ENCODE measurements at places on chromosomes 7 and 10.

DNA sequence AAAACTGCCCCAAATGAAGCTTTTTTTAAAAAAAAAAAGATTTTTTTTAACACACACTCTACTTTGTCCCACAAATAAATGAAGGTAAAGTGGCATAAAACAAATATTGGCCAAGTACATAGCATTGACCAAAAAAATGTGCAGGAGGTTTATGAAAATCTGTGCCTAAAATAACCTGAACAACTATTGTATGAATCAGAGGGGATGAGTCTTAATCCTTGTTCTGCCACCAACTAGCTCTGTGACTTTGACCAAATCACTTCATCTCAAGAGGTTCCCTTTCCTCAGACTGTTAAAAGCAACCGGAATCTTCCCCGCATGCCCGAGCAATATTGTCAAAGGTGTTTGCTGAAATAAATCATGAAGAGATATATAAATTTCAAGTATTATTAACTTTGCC lies 150.4 kb upstream of the NEBL start:
- DNase-seq, result no peak

- peak; percentile 2 for DNase-seq
Measured at GRCh38 chr10:92572362-92573090, 1.4 kb downstream of the IDE start.

DNA sequence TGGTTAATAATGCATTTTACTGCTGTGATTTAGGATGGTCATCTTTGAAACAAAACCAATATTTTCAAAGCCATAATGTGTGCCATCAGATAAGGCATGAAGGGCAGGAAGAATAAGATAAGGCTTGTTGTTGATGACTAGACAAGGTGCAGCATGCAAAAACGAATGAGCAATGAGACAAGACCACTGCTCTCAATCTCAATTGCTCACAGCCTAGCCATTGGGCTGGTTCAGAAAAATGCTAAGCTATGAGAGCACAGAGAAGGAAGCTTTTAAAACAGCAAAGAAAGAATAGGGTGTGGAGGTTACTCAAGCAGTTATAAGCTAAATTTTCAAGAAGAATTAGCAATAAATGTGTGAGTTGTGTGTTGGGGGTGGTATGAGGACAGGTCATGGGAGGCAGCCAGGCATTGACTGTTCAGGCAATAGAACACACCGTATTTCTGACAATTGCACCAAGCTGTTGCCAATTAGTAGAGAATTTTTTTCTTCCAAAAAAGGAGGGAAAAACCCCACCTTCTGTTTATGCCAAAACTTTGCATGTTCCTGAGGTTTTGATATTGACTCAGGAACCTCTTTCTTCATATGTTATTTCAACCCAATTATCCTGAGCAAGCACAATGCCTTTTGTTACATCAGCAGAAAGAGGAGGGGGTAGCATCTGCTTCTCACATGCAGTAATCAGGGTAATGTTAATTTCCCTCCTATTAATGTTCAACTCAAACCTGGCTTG lies 276.5 kb downstream of the HDAC9 start:
- no peak for DNase-seq

DNA sequence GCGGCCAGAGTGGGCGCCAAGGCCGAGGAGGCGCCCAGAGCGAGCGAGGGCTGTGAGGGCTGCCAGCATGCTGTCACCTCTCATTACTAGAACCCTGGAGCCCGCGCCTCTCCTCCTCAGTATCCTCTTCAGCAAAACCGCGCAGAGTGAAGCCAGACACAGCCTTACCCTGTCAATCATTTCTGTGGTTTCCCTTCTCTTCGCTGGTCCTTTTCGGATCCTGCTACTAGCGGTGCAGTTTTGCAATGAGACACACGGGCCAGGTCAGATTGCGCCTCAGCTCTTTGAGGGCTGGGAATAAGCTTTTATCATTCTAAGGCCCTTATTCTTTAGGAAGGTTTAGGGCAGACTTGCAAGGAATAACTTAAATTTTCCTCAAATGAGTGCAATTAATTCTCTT lies 55.5 kb upstream of the FAM171A1 start:
- no peak for DNase-seq

- no peak for DNase-seq
Measured at GRCh38 chr7:77944183-77945182, 145.9 kb downstream of the PHTF2 start.
